Thoracic aorta (tissue), 2 donors: ENCODE measurements at places on chromosomes 2 and 18. TPM values are rescaled to one million over a fixed set of nuclear protein-coding genes. Genes with fewer than 3 reads are reported as not detected.

- no peak overlapping the region for H3K4me3 ChIP-seq
- H3K27me3 ChIP-seq, result no peaks in the 10 kb centered on the region
- peaks cover 53% of the 10 kb centered on the region for H3K4me1 ChIP-seq
These were observed 40.1 kb downstream of the SLC4A1AP start for GRCh38 chr2:27703638-27704341.

DNA sequence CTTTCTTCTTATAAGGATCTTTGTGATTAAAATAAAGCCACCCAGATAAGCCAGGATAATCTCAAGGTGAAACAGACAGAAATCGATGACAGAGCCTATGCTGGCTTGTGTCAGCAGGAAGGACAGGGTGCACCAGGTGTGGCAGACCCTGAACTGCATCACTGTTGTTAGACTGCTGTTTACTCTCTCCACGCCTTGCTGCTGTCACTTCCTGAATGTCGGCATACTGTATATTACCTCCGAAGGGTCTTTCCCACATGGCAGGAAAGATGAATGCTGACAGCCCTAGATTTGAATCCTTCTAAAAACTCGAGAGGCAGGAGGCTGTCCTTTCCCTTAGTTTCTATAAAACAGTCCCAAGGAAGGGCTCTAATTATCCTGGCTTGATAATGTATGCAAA is 18.9 kb upstream of the TMEM163 start:
- no peak overlapping the region for H3K4me3 ChIP-seq
- no peaks in the 10 kb centered on the region for H3K4me1 ChIP-seq
- no peaks in the 10 kb centered on the region for H3K36me3 ChIP-seq
- no peak overlapping the region for H3K27ac ChIP-seq

DNA sequence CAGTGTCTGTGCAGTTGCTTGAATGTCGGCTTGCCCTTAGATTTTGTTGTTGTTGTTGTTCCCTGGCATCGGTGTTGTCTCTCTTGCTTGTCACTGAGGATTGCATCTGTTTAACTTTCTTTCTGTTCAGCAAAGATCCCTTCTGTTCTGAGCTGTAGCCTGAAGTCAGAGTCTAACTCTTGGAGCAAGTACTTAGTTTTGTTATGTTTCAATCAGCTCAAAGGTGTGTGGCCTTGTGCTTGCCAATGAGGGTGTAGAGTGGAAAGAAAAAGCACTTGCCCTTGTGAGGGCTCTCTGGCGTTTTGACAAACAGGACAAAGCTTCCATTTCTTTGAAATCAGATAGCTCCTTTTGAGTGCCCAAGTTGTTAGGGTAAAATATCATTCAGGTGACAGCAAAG is 757.1 kb upstream of the CDH7 start:
- H3K4me3 ChIP-seq, result no peak overlapping the region
- no peaks in the 10 kb centered on the region for H3K4me1 ChIP-seq
- no peak overlapping the region for H3K27ac ChIP-seq
- DNase-seq, result no peak
- H3K27me3 ChIP-seq, result no peaks in the 10 kb centered on the region

- DNase-seq, result no peak
- H3K4me3 ChIP-seq, result no peak overlapping the region
- no peaks in the 10 kb centered on the region for H3K4me1 ChIP-seq
These were observed 432.4 kb upstream of the MYT1L start for GRCh38 chr2:2763351-2764000.

DNA sequence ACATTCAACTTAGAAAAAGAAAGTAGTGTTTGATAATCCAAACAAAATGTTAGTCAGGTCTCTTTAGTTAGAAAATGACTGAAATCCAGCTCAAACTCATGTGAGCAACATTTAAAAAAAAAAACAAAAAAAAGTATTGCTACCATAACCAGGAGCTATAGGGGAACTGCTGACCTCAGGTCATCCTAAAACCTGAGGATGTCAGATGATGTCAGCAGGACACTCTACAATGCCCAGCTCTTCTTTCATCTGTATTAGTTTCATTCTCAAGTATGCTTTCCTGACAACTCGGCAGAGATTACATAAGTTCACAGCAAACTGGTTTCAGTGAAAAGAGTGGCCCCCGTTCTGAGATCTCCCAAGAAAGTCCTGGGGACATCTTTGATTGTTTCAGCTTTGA is 4.2 kb upstream of the ESCO1 start:
- DNase-seq, result no peak
- no peak overlapping the region for H3K4me3 ChIP-seq
- no peaks in the 10 kb centered on the region for H3K4me1 ChIP-seq
- H3K27me3 ChIP-seq, result no peaks in the 10 kb centered on the region
- H3K36me3 ChIP-seq, result no peaks in the 10 kb centered on the region
- H3K27ac ChIP-seq, result no peak overlapping the region

Gene ALK
- 2.0 TPM for total RNA-seq

Gene LIMS2
- total RNA-seq, result 177 TPM

Gene ALPI
- total RNA-seq, result not detected
